Thyroid gland (tissue), 4 donors: ENCODE measurements at places on chromosomes 13 and 19. TPM values are rescaled to one million over a fixed set of nuclear protein-coding genes. Genes with fewer than 3 reads are reported as not detected.

GRCh38 chr13:47845981-47846380 is 155.1 kb downstream of the SUCLA2 start:
- H3K27ac ChIP-seq: no peak overlapping the region
- no peak overlapping the region for H3K4me3 ChIP-seq
- H3K27me3 ChIP-seq: no peaks in the 10 kb centered on the region
- H3K36me3 ChIP-seq: no peaks in the 10 kb centered on the region
- no peaks in the 10 kb centered on the region for H3K4me1 ChIP-seq

- H3K36me3 ChIP-seq: no peaks in the 10 kb centered on the region
- no peak overlapping the region for H3K4me3 ChIP-seq
- peak overlapping the region; percentile 99 for H3K27ac ChIP-seq
- H3K27me3 ChIP-seq: no peaks in the 10 kb centered on the region
Observed at GRCh38 chr13:49997955-49998354, 1.1 kb downstream of the TRIM13 start.

DNA sequence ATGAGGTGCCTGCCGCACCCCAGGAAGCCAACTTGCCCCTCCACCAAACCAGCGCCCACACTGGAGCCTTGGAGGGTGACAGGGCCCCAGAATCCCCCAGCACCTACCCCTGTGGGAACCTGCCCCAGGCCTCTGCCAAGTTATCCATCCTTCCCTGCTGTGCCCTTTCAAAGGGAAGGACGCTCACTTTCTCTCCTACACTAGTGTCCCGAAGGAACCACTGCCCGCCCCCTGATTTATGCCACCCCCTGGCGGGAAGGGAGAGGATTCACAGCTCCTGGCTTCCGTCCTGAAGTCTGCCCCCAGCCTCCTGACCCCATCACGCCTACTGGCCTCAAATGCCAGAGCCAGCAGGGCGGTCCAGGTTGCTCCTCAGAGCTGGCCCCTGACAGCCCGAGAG is 1.4 kb downstream of the EVI5L start:
- no peak overlapping the region for H3K27ac ChIP-seq
- H3K4me3 ChIP-seq: no peak overlapping the region
- DNase-seq: no peak

DNA sequence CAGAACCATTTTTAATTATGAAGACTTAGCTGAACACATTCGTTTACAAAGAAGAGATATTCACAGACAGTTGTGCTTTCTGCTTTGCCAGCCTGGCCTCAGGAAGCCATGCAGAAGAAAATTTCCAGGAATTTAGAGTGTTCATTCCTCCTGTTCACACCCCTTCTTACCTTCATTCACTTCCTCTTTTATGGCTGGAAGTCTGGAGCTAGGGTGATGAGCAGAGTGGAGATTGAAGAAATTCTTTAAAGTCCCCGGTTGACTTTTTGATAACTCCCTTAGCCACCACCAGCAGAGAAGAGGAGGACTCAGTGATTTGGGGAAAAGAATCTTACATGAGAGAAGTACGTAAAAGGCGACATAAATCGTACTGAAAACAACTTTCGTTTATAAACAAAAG is 263.6 kb upstream of the TSHZ3 start:
- no peak overlapping the region for H3K4me3 ChIP-seq
- H3K27ac ChIP-seq: no peak overlapping the region
- H3K4me1 ChIP-seq: no peaks in the 10 kb centered on the region
- no peaks in the 10 kb centered on the region for H3K27me3 ChIP-seq
- no peaks in the 10 kb centered on the region for H3K36me3 ChIP-seq
- no peak for DNase-seq

- no peak overlapping the region for H3K4me3 ChIP-seq
- H3K4me1 ChIP-seq: no peaks in the 10 kb centered on the region
- H3K36me3 ChIP-seq: no peaks in the 10 kb centered on the region
Observed at GRCh38 chr13:99471221-99472121, 29.8 kb upstream of the TM9SF2 start.

DNA sequence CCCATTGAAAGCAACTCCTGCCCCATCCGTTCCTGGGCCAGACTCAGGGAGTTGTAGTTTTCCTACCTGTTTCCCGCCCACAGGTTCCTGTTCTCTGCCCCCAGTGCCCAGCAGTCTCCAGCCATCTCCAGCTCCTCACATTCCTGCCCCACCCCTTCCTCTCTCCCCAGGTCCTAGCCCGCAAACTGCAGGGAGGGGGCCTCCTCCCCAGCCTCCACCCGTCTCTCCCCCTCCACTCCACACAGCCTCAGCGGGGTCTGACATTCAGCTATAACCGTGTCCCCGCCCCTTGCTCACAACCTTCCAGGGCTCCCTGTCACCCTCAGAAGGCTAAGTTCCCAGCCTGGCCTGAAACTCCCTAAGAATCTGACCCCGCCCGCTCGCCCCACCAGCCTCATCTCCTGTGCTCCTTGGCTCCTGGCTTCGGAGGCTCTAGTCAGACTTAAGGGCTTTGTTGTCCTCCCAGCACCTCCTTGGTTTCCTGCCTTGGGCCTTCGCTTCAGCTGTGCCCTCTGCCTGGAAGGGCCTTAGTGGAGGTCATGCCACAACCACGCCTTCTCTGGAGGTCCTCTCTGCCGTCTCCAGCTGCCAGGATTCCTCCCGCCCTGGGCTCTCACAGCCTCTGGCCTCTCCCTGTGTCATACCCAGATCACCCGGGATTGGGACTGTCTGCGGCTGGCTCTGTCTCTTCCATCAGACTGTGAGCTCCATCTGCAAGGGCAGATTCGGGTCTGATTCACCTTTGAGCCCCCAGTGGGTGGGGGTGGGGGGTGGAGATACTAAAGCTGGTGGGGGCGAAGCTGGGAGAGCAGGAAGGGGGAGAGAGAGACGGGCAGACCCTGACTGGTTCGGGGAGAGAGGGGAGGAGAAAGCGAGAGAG is 5.1 kb upstream of the SPACA6 start:
- peak overlapping the region; percentile 28 for H3K4me3 ChIP-seq
- peak overlapping the region; percentile 94 for H3K27ac ChIP-seq
- peaks cover 29% of the 10 kb centered on the region for H3K4me1 ChIP-seq
- peak; percentile 55 for DNase-seq

- no peaks in the 10 kb centered on the region for H3K36me3 ChIP-seq
- peaks cover 7% of the 10 kb centered on the region for H3K4me1 ChIP-seq
- H3K4me3 ChIP-seq: no peak overlapping the region
- H3K27ac ChIP-seq: no peak overlapping the region
- H3K27me3 ChIP-seq: no peaks in the 10 kb centered on the region
Observed at GRCh38 chr13:30157616-30157993, 149.7 kb downstream of the KATNAL1 start.

- H3K27ac ChIP-seq: no peak overlapping the region
- no peaks in the 10 kb centered on the region for H3K27me3 ChIP-seq
- no peaks in the 10 kb centered on the region for H3K36me3 ChIP-seq
- no peak overlapping the region for H3K4me3 ChIP-seq
Observed at GRCh38 chr19:17784201-17785008, 10.5 kb upstream of the B3GNT3 start.

DNA sequence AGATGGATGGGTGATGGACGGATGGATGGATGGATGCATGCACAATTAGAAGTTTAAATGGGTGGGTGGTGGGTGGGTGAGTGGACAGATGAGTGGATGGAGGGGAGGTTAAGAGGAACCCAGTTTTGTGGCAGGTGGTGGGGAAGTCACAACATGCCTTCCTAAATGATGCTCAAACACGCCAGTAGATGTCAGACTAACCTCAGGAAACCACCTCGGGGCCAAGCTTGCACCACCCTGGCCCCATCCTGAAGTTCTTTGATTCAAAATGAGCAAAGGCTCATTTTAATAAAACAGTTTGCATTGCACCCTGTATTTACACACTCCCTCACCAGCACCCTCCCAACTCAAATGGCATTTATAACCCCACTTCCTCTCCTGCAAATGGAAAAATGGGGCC is 91.4 kb upstream of the CACNA1A start:
- H3K4me3 ChIP-seq: no peak overlapping the region
- H3K27ac ChIP-seq: no peak overlapping the region

- no peaks in the 10 kb centered on the region for H3K36me3 ChIP-seq
- H3K27ac ChIP-seq: no peak overlapping the region
- H3K27me3 ChIP-seq: no peaks in the 10 kb centered on the region
- H3K4me1 ChIP-seq: no peaks in the 10 kb centered on the region
- H3K4me3 ChIP-seq: no peak overlapping the region
Observed at GRCh38 chr19:8641908-8642547, 11.6 kb downstream of the NFILZ start.

- H3K27me3 ChIP-seq: no peaks in the 10 kb centered on the region
- no peaks in the 10 kb centered on the region for H3K36me3 ChIP-seq
- DNase-seq: peak; percentile 71
- peak within 1 kb of the TSS; percentile 78 for H3K27ac ChIP-seq
Observed at GRCh38 chr19:35041548-35042055, at the start of gene HPN. Gene HPN (plus strand): TSS chr19:35041721. CDS start chr19:35042507, 786 bp downstream.

GRCh38 chr19:54523403-54523802 is 20.8 kb downstream of the LAIR2 start:
- H3K36me3 ChIP-seq: no peaks in the 10 kb centered on the region
- H3K27me3 ChIP-seq: no peaks in the 10 kb centered on the region
- no peak overlapping the region for H3K27ac ChIP-seq

GRCh38 chr13:101474419-101474957 is 22.0 kb downstream of the ITGBL1 start:
- DNase-seq: peak; percentile 10
- H3K4me1 ChIP-seq: no peaks in the 10 kb centered on the region
- no peaks in the 10 kb centered on the region for H3K27me3 ChIP-seq
- no peaks in the 10 kb centered on the region for H3K36me3 ChIP-seq
- no peak overlapping the region for H3K27ac ChIP-seq

DNA sequence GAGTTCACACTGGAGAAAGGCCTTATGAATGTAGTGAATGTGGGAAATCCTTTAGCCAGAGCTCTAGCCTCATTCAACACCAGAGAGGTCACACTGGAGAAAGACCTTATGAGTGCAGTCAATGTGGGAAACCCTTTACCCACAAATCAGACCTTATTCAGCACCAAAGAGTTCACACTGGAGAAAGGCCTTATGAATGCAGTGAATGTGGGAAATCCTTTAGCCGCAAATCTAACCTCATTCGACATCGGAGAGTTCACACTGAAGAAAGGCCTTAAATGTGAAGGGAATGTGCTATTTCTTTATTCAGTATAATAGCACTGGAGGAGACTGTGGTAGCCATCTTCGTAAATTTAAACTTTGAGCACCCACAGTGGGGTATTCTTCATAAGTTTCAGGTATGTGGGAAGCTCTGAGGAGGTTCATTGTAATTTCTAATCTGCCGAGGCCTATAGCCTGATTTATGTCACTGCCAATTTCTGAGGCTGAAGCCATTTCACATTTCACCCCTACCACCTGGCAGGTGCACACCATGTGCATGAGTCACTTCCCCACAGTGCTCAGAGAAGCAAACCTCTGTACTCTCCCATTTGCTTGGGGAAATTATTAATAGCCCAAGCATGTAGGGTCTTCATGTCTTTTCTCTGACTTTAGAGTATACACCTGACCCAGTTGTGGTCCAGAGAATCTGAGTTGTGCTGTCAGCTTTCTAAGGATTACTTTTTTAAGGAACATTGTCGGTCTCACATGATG is 6.4 kb downstream of the ZNF551 start:
- no peak overlapping the region for H3K4me3 ChIP-seq
- peaks cover 5% of the 10 kb centered on the region for H3K4me1 ChIP-seq
- H3K27me3 ChIP-seq: no peaks in the 10 kb centered on the region
- H3K27ac ChIP-seq: no peak overlapping the region
- H3K36me3 ChIP-seq: peaks cover 14% of the 10 kb centered on the region
- no peak for DNase-seq

GRCh38 chr19:39158646-39159260 is 33.2 kb downstream of the PAK4 start:
- no peaks in the 10 kb centered on the region for H3K36me3 ChIP-seq
- no peak for DNase-seq
- peaks cover 66% of the 10 kb centered on the region for H3K4me1 ChIP-seq
- no peaks in the 10 kb centered on the region for H3K27me3 ChIP-seq
- no peak overlapping the region for H3K27ac ChIP-seq
- H3K4me3 ChIP-seq: no peak overlapping the region

GRCh38 chr19:49691243-49692146 is 579 bp downstream of the CPT1C start:
- peaks cover 4% of the 10 kb centered on the region for H3K4me1 ChIP-seq
- H3K27me3 ChIP-seq: no peaks in the 10 kb centered on the region
- H3K4me3 ChIP-seq: no peak overlapping the region
- no peak overlapping the region for H3K27ac ChIP-seq
- DNase-seq: peak; percentile 26

The AZU1 gene
- total RNA-seq: not detected

The MBD3 gene
- total RNA-seq: 116 TPM

The RASA3 gene
- 32.3 TPM for total RNA-seq
